ENCODE measurements at places on chromosomes 12 and 14. TPM values are rescaled to one million over a fixed set of nuclear protein-coding genes. Genes with fewer than 3 reads are reported as not detected.
A peak's percentile ranks its signal among the peaks of the same experiment; 100 is the strongest.

CCDC38 gene
- not detected for total RNA-seq

DNA sequence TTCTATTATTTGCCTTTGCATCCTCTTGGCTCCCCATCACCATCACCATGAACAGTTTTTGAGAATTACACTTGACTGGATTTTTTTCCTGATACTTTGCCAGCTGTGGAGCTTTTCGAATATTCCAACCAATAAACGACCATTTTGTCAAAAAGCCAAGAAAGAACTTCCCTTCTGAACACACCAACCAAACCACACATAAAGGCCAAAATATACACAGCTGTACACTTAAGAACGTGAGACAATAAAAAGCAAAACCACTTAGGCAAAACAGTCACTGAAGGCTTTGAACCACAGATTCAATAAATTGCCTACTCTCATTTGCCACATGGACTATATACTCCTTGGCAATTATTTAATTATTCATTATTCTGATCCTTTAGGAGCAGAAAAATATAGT is 1.1 kb downstream of the C14orf93 start:
- H3K27me3 ChIP-seq: no peaks in the 10 kb centered on the region
- H3K4me3 ChIP-seq: peak overlapping the region; percentile 34
- peak overlapping the region; percentile 3 for H3K27ac ChIP-seq

DNA sequence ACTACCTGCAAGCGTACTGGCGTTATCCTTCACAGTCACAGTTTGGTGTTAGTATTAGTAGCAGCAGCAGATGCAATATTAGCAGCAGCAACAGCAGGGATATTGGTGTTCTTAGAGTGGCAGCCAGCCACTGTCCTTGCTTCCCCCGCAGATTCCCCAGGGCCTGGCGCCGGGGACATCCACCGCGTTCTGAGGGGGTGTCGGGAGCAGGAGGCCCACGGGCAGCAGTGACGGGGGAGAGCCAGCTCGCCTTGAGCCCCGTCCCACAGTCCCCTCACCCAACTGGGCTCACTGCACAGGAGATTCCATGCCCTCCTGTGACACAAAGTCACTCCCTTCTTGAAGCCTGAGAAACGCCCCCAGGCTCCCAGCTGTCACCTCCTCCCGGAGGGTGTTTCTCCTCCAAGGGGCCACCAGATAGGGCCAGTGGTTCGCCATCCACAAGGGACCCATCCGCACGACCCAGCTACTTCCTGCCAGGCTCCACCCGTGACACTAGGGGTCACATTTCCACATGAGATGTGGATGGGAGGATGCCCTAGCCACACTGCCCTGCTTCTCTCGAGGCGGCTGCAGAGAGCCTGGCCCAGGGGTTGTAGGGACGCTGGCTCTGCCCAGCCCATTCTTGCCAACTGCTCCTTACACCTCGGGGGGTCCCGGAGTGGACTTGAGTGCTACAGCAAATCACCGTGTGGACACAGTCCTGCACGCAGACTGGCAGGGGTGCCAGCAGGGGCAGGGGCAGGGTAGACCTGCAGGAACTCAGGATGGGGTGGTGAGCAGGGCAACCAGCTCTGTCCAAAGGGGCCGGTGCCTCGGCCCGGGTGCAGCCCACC is 123.1 kb downstream of the PIWIL1 start:
- no peak overlapping the region for H3K27ac ChIP-seq
- H3K27me3 ChIP-seq: no peaks in the 10 kb centered on the region
- no peaks in the 10 kb centered on the region for H3K36me3 ChIP-seq
- no peak for DNase-seq
- no peaks in the 10 kb centered on the region for H3K4me1 ChIP-seq

- no peak for DNase-seq
- no peak overlapping the region for H3K4me3 ChIP-seq
- H3K36me3 ChIP-seq: peaks cover 9% of the 10 kb centered on the region
- no peaks in the 10 kb centered on the region for H3K27me3 ChIP-seq
Measured at GRCh38 chr12:62581288-62582064, 114.8 kb downstream of the MON2 start.

DNA sequence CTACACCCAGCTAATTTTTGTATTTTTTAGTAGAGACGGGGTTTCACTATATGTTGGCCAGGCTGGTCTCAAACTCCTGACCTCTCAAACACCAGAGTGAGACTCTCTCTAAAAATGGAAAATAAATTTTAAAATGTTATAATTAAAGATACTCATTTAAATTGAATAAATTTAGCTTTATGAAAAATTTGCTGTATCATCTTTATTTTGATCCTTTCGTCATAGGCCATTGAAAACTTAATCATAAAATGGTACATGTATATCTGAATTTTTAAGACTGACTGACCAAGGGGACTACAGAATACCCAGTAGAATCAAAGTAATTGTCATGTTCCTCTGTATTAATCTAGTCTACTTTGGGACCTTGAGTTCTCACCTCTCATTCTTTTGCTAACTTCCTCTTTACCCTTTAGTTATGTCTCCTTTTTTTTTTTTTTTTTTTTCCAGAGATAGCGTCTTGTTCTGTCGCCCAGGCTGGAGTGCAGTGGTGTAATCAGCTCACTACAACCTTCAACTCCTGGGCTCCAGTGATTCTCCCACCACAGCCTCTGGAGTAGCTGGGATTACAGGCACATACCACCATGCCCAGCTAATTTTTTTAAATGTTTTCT is 9.5 kb downstream of the RAB5B start:
- H3K4me1 ChIP-seq: no peaks in the 10 kb centered on the region
- no peak overlapping the region for H3K4me3 ChIP-seq
- H3K27ac ChIP-seq: no peak overlapping the region
- H3K36me3 ChIP-seq: peaks cover 17% of the 10 kb centered on the region

GRCh38 chr12:105920161-105920684 is 218.5 kb downstream of the NUAK1 start:
- H3K36me3 ChIP-seq: peaks cover 1% of the 10 kb centered on the region
- no peak overlapping the region for H3K27ac ChIP-seq
- DNase-seq: no peak

DNA sequence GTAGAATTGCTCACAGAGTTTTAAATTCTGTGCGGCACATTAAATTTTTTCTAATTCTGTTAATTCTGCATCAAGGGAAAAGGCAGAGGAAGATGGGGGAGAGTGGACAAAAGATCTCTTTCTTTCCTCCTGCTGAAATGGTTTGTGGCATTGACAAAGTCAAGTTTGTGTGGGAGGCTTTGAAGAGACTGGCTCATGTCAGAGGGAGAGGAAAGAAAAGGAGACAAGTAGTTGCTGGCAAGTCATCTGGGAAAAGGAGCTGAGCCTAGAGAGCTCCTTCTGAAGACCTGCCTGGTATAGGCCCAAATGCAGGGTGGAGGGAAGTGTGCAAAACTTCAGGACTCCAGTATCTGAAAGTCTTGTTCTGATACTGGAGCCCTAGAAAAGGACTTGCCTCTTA is 36.3 kb downstream of the TTLL5 start:
- H3K27me3 ChIP-seq: no peaks in the 10 kb centered on the region
- no peak overlapping the region for H3K4me3 ChIP-seq
- peaks cover 45% of the 10 kb centered on the region for H3K36me3 ChIP-seq
- H3K27ac ChIP-seq: no peak overlapping the region
- no peaks in the 10 kb centered on the region for H3K4me1 ChIP-seq

DNA sequence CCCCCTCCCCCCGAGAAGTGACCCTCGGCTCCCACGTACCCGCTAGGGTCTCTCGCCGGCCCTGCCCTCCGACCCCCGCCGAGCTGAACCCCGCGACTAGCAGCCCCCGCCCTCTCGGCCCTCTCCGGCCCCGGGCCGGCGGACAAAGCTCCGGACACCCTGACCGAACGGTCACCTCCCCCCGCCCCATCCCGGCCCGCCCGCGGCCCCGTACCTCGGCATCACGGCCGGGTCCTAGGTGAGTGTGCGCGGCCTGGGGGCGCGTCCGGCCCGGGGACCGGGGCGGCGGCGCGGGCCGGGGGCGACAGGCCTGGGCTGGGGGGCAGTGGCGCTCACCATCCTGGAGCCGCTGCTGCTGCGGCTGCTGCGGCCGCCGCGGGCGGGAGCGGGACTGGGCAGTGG is at the start of gene FIGNL2:
Gene FIGNL2 (minus strand): TSS at position 393 of the 402 bp plus-strand sequence. CDS start 26,305 bp downstream, outside the sequence.
- peak within 1 kb of the TSS; percentile 87 for H3K4me3 ChIP-seq
- peak; percentile 45 for DNase-seq
- no peaks in the 10 kb centered on the region for H3K27me3 ChIP-seq
- H3K36me3 ChIP-seq: peaks cover 4% of the 10 kb centered on the region

DNA sequence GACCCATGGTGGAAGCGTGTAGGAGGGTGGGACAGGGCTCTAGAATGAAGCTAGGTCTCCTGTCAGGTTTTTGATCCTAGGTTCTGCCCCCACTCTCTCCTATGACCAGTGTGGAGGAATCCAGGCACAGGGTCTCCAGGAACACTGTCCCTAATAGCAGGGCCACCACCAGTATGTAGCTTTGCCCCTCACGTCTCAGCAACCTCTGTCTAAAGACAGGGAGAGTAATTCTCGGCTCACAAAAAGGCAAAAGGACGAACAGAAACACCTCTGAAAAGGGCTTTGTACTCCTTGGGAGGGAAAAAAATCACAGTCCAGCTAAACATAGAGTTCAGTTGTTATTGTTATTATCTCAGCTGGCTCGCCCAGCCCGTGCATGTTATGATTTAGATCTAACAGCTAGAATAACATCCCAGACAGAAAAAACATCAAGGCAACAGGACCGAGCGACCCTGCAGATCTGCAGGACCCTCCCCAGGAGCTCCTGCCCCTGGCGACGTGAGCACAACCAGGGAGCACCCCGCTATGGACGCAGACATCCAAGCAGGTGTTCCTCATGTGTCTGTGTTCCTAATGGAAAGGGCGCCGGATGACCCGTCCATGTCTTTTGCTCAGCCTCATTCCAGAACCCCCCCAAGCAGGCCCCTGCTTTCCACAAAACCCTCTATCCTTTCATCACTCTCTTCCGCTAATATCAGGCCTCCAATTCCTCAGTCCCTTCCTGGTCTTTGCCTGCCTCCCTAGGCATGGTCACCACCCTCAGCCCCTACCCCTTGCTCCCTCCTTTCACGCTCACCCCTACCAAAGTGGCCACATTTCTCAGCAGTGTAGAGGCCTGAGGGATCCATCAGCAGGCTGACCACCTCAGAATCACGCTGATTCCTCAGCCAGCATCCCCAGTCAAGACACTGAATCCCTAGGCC is 14.2 kb upstream of the SLC6A12 start:
- no peak for DNase-seq
- H3K27me3 ChIP-seq: peaks cover 29% of the 10 kb centered on the region
- no peaks in the 10 kb centered on the region for H3K36me3 ChIP-seq
- no peak overlapping the region for H3K27ac ChIP-seq
- H3K4me3 ChIP-seq: no peak overlapping the region

- H3K27me3 ChIP-seq: no peaks in the 10 kb centered on the region
- peaks cover 33% of the 10 kb centered on the region for H3K4me1 ChIP-seq
- H3K36me3 ChIP-seq: no peaks in the 10 kb centered on the region
- H3K4me3 ChIP-seq: peak overlapping the region; percentile 95
- no peak for DNase-seq
- peak overlapping the region; percentile 99 for H3K27ac ChIP-seq
Measured at GRCh38 chr12:108729612-108730364, 1.5 kb downstream of the CORO1C start.

DNA sequence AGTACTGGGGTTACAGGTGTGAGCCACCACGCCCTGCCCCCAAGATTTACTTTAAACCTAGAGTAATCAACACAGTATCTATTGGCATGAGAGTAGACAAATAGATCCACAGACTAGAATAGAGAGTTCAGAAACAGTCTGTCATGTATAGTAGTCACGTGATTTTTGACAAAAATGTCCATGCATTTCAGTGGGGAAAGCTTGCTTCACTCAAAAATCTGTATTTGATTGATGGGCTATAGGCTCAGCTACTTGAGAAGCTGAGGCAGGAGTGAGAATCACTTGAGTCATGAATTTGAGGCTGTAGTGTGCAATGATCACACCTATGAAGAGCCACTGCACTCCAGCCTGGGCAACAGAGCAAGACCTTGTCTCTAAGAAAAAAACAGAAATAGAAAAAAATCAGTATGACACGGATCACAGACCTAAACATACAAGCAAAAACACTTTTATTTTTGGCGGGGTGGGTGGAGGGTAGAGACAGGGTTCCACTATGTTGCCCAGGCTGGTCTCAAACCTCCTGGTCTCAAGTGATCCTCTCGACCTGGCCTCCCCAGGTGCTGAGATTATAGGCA is 7.6 kb upstream of the ORAI1 start:
- no peak for DNase-seq
- no peaks in the 10 kb centered on the region for H3K36me3 ChIP-seq
- peak overlapping the region; percentile 90 for H3K27ac ChIP-seq
- H3K4me1 ChIP-seq: peaks cover 17% of the 10 kb centered on the region
- H3K4me3 ChIP-seq: no peak overlapping the region
- no peaks in the 10 kb centered on the region for H3K27me3 ChIP-seq

- H3K4me1 ChIP-seq: peaks cover 22% of the 10 kb centered on the region
- no peak for DNase-seq
- peak overlapping the region; percentile 70 for H3K27ac ChIP-seq
- no peak overlapping the region for H3K4me3 ChIP-seq
Measured at GRCh38 chr14:63393012-63393411, 74.3 kb upstream of the GPHB5 start.

DNA sequence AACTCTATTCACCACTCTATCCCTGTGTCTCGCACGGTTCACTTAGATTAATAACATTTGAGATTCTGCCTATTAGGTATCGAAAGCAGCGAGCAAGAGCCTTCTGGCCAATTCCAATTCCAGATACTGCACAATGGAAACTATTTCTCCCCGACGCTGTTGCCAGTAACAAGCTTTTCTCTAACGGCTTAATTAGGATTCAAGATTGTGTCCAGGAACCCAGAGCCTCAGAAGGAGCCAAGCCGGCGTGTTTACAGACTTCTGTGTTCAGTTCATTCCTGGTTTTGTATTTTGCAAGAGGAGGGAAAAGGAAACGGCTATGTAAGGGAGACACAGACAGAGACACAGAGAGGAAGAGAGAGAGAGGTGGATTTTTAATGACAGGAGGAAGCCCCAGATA is 185.6 kb downstream of the DICER1 start:
- H3K4me1 ChIP-seq: peaks cover 9% of the 10 kb centered on the region
- no peak for DNase-seq
- no peak overlapping the region for H3K27ac ChIP-seq
- H3K27me3 ChIP-seq: peaks cover 7% of the 10 kb centered on the region
- no peaks in the 10 kb centered on the region for H3K36me3 ChIP-seq

DNA sequence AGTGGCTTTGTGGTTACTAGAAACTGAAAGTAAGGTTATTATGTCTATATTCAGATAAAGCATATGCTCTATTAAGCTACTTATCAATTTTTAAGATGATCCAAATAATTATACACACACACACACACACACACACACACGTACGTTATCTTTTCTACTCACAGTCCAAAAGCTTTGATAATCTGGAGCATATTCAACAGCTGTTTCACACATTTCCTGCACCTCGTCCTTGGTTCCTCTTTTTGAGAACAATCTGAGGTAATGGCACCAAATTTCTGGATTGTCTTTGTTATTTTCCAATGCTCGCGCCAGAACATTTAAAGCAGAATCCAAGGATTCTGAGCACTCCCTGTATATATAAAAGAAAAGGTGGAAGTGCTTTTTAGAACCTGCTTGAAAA is 37.5 kb downstream of the ZFC3H1 start:
- peaks cover 35% of the 10 kb centered on the region for H3K36me3 ChIP-seq
- H3K4me1 ChIP-seq: peaks cover 9% of the 10 kb centered on the region
- no peaks in the 10 kb centered on the region for H3K27me3 ChIP-seq
- H3K4me3 ChIP-seq: no peak overlapping the region
- H3K27ac ChIP-seq: no peak overlapping the region

Data from progenitor cell of endocrine pancreas (in vitro differentiated cells).